ENCODE measurements at places on chromosomes 4 and X.
A peak's percentile ranks its signal among the peaks of the same experiment; 100 is the strongest.

DNA sequence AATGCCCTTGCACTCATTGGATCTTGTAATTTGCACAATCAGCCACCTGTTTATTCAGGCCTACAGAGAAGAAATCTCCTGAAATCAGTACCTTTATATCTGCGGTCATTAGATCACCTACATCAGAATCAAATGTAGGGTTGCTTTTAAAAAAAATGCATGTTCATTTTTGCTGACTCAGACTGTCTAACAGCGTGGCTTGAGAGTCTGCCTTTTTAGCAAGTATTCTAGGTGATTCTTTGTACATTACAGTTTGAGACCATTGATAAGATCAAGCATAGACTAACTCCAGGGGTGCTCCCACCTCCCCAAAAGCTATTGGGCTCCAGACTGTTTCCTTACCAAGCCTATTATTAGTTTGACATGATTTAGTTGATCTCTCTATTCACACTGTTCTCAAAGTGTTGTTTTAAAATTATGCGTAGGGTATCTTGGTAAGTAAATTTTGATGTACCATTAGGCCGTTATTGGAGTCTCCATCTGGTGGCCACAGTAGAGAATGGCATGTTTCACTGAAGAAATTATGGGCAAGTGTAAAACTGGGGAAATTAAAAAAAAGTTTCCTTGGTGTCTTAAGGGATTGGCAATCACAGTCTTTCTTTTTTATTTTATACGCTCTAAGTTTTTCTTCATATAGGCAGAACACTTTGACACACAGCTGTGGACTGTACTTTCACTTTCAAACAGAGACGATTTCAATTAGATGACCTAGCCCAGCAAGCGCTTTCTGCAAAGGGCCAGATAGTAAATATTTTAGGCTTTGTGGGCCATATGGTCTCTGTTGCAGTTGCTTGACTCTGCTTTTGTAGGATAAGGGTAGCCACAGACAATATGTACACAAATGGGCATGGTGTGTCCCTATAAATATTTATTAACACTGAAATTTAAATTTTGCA lies 33.7 kb upstream of the MSL3 start:
- peak; percentile 36 for DNase-seq

DNA sequence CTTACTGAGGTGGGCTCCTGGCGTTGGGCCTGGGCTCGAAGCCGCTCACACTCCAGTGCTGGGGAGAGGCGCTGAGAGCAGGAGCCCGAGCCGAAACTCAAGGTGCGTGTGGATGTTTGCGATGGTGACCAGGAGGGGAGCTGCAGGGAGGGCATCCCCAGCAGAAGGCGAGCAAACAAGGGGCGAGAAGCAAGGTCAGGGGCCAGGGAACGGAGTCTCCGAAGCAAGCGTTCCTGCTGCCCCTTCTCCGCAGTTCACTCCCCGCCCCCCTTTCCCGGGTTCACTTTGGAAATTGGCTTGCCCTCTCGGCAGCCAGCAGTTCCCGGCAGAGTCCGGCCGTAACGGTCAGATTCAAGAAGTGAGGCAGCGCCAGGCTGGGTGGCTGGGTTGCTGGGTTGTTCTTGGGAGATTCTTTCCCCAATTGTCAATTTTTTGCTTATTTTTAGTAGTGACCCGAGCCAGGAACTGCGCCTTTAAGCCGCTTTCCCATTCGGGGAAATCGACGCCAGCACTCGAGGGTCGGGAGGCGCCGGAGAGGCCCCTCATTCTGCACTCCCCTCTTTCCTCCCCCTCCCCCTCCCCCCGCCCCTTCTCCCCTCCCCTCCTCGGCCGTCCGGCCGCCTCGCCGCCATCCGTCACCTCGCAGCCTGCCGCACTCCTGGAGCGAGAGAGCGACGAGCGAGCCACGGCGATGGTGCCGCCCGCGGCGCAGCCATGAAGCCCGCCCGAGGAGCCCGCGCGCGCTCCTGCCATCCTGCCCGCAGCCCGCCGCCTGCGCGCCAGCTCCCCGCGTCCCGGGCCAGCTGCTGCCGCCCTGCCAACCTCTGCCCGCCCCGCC lies at the start of gene FRMPD3:
Gene FRMPD3 (plus strand): TSS at position 655 of the 838 bp plus-strand sequence. CDS start 76,937 bp downstream, outside the sequence.
- no peak for DNase-seq

DNA sequence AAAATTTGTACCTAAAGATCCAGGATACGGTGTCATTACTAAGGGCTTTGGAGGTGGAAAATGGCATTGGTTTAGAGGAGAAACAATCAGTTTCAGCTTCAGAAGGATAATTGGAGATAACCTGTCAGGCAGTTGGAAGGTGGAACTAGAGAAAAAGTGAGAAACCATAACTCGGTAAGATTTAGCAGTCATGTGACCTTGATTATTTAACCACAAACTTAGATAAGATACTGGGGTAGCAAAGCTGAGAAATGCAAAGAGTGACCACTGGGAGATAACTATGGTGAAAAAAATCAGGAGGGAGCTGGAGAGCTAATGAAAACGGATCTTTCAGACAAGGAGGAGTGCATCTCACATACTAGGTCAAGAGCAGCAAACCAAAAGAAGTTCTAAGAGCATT lies 58.3 kb upstream of the SMARCA5 start:
- no peak for DNase-seq

DNA sequence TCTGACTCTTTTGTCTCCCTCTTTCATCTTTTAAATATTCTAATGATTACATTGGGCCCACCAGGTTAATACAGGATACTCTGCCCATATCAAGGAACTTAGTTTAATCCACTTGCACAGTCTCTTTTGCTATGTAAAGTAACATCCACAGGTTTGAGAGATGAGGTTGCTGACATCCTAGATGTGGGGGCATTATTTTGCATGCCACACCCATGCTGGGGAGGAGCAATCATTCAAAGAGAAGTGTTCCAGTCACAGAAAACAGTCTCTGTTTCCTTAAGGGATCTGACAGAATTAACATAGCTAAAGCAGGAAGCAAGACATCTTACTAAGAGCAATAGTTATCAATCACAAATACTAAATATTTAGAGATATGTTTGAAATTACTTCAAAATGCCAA lies 11.5 kb upstream of the TRAM1L1 start:
- DNase-seq, result peak; percentile 4

DNA sequence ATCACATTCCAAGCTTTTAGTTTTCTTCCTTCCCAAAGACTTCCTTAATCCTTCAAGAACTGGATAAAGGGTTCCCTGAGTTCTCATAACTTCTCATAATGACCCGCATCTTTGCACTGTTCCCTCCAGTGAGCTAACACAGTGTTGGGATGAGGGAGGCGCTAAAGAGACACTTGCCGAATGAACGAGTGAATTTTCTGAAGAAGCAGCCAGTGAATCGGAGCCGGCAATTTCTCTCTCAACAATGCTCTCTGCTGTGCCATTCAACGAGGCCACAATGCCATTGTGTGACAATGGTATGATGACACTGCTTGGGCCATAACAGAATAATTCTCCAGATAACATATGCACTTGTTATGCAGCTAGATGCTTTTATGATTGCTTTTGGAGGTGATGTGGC lies 51.4 kb upstream of the ZFP42 start:
- no peak for DNase-seq

- no peak for DNase-seq
Observed at GRCh38 chr4:6423575-6423974, 48.8 kb downstream of the PPP2R2C start.

DNA sequence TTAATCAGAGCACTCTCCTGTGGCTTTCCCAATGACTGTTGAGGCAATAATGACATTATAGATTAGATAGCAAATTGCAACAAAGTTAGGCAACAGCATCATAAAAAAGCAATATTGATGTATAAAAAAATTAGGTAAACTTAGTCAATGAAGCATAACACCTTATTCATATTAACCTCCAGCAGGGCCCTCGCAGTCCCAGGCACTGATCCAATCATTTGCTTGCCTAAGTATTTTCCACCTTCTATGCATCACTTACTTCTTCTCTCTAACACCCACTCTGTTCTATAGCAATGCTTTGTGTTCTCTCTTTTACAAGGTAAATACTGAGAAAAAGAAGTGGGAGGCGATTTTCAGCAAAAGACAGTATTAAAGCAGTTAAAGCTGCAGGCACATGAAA lies 833.5 kb upstream of the ADGRL3 start:
- DNase-seq, result no peak

DNA sequence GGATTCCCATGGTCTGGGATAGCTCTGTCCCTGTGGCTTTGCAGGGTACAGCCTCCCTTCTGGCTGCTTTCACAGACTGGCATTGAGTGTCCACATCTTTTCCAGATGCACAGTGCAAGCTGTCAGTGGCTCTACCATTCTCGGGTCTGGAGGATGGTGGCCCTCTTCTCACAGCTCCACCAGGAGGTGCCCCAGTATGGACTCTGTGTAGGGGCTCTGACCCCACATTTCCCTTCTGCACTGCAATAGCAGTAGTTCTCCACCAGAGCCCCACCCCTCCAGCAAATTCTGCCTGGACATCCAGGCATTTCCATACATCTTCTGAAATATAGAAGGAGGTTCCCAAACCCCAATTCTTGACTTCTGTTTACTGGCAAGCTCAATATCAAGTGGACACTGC lies 50.2 kb upstream of the GRID2 start:
- no peak for DNase-seq

- DNase-seq, result no peak
Observed at GRCh38 chr4:164783976-164784375, 30.0 kb downstream of the SMIM31 start.

DNA sequence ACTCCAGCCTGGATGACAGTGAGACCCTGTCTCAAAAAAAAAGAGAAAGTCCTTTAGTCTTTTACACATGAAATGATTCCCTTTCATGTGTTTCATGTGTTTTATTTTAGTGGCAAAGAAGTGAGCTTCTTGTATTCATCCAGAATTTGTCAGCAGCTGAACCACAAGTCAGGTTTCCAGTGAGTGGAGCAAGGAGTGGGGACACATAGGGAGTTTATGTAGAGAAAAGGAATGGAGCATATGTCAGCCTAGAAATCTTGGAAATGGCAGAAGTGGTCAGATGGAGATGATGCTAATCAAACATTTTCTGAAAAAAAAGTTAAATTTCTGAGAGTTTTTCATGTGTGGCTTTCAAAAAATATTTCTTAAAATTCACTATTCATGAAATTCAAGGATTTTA lies 383.0 kb upstream of the GATB start:
- DNase-seq, result no peak

DNA sequence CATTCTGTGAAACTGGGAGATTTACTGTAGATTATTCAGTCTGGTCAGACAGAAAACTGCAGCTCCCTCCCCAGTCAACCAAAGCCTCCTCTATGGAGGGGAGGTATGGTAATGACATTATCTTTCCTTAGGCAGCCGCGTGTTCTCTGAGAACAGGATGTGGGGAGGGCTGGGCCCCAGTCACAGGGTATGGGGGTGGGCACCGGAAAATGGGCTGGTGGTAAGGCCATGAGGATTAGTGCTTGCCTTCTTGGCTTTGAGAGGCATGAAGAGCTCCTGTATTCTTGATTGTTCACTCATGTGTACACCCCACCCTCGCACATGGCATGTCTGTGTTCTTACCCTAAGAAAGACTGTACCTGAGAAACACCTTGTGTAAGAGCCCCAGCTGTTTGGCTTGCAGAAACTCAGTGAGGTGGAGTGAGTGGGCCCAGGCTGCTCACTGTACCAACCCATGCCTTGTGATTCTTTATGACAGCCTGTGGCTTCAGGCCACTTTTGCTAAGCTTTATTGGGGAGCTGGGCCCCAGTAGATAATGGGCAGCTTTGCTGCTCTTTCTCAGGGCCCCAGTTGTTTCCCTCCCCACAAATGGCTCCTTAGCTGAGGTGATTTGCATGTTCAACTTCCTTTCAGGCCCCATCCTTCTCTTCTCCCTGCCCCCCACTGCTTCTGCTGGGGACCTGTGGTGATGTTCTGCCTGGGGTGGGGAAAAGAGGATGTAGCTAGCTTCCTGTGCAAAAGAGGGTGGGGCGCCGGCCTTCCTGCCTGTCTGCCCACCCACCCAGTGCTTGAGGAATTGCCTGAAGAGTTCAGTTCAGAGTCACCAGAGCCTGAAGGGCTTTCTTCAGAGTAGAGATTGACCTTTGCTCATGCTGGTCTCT lies 30.7 kb downstream of the MSN start:
- peak; percentile 73 for DNase-seq

GRCh38 chrX:136754651-136755050 lies 26.1 kb downstream of the ARHGEF6 start:
- DNase-seq, result peak; percentile 38
